ENCODE measurements at places on chromosomes 2 and 18.

DNA sequence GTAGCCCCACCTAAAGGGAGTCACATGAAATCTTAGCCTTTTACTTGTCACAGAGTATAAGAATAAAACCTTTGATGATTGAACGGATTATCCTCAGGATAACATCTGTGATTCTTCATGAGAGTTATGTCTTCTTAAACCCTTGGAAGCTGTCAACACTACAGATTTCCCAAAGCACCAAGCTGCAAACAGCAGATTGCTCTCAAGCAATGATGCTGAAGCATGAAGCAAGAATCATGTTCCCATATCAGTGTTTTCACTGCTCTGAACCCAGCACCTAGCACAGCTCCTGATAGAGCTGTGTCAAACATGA is 47.6 kb upstream of the CELF4 start:
- DNase-seq, result no peak

- DNase-seq, result no peak
These were observed 20.6 kb downstream of the MPPE1 start for GRCh38 chr18:11887328-11888128.

- DNase-seq, result no peak
These were observed 39.7 kb downstream of the CDC42EP3 start for GRCh38 chr2:37631698-37632097.

GRCh38 chr2:85019121-85019520 is 48.2 kb downstream of the KCMF1 start:
- DNase-seq, result no peak

GRCh38 chr2:200155652-200156051 is 150.8 kb upstream of the SPATS2L start:
- no peak for DNase-seq

DNA sequence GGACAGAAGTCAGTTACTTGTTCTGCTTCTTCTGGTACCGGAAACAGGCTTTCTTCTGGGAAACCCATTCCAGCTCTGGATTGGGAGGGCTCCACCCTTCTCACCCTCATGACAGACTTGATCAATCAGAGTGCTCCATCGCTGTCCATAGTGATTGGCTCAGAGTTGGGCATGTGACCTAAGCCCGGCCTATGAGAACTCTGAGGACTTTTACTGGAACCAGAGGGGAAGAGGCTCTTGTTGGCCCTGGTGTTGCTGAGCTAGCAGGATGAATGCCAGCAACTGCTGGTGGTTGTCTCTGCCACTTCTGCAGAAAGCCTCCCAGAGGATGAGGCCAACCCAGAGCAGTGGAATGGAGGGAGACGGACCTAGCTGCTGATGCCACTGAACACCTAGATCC is 33.3 kb downstream of the TMEM37 start:
- no peak for DNase-seq

DNA sequence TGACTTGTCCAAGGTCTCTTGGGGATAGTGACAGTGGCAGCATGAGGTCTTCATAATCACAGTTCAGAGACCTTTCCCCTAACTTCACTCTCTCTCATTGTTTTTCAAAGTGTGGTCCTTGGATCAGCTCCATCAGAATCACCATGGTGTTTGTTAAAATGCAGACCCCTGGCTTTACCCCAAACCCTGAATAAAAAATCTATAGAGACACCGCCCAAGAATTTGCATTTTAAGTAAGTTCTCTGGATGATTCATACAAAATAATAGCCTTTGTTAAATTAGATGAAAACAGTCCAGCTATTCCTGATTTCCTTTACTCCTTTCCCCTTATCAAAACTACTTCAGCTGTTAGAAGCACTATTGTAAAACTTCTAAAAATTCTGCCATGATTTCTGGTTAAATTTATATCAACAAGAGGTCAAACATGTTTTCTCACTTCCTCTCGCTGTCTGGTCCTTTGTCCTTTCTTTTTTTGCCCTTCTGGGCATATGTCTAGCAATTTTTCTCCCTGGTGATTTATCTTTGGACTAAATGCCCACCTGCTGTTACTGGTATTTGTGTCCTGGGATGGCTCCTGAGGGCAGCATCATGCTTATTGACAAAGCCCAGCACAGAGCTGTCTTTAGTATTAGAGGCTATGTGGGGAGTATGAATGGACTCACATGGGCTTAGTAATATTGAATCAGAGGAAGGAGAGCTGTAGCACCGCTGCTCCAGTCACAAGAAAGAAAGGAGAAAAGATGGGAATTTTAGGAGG is 63.4 kb downstream of the LHCGR start:
- DNase-seq, result no peak

DNA sequence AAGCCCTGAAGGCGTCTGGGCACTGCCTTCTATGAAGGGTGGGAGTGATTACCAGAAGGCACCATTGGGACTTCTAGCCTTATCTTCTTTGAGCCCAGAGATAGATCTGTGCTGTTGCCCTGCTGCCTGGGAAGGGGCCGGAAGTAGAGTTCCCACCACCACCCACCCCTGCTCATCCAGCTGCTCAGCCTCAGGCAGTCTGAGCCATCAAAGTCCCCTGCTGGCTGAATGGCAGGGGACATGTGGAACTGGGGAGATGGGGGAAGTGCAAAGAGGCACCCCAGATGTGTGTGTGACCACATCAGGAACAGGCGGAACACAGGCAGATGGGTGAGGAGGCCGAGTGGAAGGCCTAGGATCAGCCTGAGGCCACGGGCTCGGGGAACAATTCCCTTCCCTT is 3.3 kb upstream of the WNT10A start:
- peak; percentile 13 for DNase-seq

DNA sequence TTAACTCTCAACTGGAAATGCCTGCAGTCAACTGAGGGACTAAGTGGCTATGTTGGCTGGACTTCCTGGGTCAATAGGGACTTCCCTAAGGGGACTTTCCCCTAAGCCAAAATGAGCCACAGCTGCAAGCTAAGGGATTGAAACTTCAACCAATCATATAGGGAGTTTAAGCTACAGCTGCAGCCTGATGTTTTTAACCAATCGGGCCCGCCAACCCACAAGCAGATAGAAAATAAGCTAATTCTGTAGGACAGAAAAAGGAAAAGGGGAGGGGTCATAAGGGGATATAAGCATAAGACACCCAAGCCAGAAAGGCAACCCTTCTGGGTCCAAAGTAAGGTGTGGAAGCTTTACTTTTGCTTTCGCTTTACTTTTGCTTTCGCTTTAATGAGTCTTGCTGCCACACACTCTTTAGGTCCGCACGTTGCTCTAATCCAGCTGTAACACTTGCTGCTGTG is 927.5 kb downstream of the ERBB4 start:
- no peak for DNase-seq

- no peak for DNase-seq
These were observed 29.8 kb downstream of the GPR39 start for GRCh38 chr2:132446444-132446843.

- peak; percentile 64 for DNase-seq
These were observed 360.1 kb downstream of the LPIN1 start for GRCh38 chr2:12106440-12107080.

- peak; percentile 85 for DNase-seq
These were observed 22.7 kb upstream of the ACTG2 start for GRCh38 chr2:73870084-73870483.

DNA sequence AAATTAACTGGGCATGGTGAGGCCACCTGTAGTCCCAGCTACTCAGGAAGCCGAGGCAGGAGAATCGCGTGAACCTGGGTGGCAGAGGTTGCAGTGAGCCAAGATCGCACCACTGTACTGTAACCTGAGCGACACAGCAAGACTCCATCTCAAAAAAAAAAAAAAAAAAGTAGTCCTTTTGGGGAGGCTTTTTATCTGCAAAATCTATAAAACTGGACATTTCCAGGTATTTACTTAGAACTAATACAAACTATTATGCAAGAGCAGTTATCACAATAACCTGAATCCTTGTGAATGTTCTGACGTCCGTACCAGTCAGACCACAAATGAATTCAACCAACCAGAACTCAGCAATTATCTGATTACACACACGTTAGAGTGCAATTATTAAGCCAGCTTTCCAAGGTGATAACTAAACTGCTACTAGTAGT is 8.8 kb upstream of the RAPH1 start:
- no peak for DNase-seq

DNA sequence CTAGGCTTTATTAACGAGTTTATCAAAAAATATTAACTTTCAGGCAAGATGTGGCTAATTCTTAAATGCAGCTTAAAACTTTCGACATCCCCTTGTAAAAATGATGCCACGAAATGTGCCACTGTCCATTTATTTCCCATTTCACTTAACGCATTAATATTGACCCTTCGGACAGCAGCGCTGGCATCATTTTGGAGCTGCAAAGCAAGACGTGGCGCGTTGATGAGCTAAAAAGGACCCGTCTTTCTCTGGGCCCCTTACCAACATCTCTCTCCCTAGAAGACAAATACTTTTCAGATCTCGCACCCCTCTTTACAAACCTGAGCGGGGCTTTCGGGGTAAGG is 367.9 kb downstream of the MTX2 start:
- DNase-seq, result no peak

GRCh38 chr2:238484522-238485452 is 58.1 kb downstream of the ASB1 start:
- DNase-seq, result no peak

GRCh38 chr2:169015943-169016342 is 15.2 kb downstream of the ABCB11 start:
- DNase-seq, result no peak
